ENCODE measurements at places on chromosomes 1 and 21.

DNA sequence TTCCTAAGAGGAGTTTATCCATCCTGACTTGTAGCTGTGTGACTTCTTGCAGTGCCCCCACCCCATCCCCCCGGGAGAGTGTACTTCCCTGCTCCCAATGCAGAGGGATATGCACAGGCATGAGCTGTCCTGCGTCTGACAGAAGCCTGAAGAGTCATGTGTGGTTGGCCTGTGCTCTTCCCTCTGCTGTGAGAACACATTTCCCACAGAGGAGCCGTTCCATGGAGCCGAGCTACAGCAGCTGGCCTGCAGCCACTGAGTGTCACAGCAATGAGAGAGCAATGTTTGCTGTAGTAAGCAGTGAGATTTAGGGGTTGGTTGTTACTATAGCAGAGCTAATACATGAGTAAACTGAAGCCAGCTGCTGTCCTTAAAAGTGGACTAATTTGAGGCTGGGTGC lies 22.0 kb downstream of the PARS2 start:
- DNase-seq = no peak

DNA sequence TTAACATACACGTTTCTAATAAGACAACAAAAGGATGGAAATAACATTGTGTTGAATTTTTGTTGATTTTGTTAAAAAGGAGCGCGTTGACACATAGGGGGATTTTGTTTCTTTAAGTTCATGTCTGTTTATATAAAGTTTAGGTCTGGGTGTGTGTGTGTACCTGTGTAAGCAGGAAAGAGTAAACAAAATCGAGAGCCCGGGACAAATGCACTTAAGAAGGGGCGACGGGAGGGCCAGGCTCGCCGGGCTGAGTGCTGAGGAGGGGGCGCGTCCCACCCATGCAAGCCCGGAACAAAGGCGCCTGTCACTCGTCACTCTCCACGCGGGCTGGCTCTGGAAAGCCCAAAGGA lies 28.8 kb upstream of the TRIM17 start:
- DNase-seq = no peak

DNA sequence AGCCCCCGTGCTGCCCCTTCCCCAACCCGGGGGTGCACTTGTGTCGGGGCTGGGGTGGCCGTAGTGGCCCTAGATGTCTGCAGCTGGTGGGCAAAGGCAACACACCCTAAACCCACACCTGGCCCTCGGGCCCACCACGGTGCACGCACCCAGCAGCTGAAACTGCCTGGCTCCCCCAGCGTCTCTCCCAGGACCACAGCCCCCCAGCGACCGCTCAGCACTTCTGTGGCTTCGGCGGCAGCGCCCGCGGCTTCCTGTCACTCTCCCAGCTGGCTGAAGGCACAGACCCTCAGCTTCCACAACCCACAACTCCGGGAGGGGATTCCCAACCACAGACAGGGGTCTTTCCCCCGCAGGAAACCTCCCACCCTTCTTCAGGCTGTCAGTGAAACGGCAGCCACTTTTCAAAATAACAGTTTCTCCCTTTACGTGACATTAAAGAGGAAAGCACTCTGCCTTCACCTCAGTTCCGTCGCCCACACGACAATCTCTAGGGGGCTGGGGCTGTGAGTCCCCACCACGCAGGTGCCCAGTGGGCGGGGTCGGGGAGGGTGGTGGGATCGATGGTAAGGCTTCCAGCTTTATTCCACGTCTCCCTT lies 40.7 kb upstream of the COL6A2 start:
- DNase-seq = no peak

GRCh38 chr1:24567792-24568388 lies 12.0 kb downstream of the NCMAP start:
- peak; percentile 62 for DNase-seq

GRCh38 chr21:33033094-33033951 lies 7.6 kb downstream of the OLIG2 start:
- DNase-seq = no peak

- DNase-seq = no peak
Observed at GRCh38 chr1:171460018-171460620, 25.2 kb upstream of the PRRC2C start.

Data from DMS153 (cell line).